ENCODE measurements at places on chromosomes 3 and 15.

GRCh38 chr3:126971891-126972351, 11.0 kb upstream of the PLXNA1 start:
- H3K4me1 ChIP-seq, result peaks cover 4% of the 10 kb centered on the region
- H3K27ac ChIP-seq, result no peak overlapping the region
- no peaks in the 10 kb centered on the region for H3K27me3 ChIP-seq
- no peak overlapping the region for H3K4me3 ChIP-seq
- no peaks in the 10 kb centered on the region for H3K36me3 ChIP-seq

GRCh38 chr3:111871809-111872623, 13.0 kb downstream of the PHLDB2 start:
- no peak for DNase-seq
- H3K27me3 ChIP-seq, result no peaks in the 10 kb centered on the region
- H3K4me3 ChIP-seq, result no peak overlapping the region
- no peaks in the 10 kb centered on the region for H3K36me3 ChIP-seq
- H3K4me1 ChIP-seq, result no peaks in the 10 kb centered on the region

GRCh38 chr3:159832024-159832423, 156.6 kb upstream of the IL12A start:
- peaks cover 7% of the 10 kb centered on the region for H3K4me1 ChIP-seq
- H3K27me3 ChIP-seq, result no peaks in the 10 kb centered on the region
- H3K27ac ChIP-seq, result no peak overlapping the region
- DNase-seq, result peak; percentile 33
- H3K4me3 ChIP-seq, result no peak overlapping the region

- no peak overlapping the region for H3K4me3 ChIP-seq
- no peak overlapping the region for H3K27ac ChIP-seq
- no peaks in the 10 kb centered on the region for H3K27me3 ChIP-seq
- no peak for DNase-seq
Measured at GRCh38 chr3:159356606-159357005, 554.8 kb downstream of the MFSD1 start.

DNA sequence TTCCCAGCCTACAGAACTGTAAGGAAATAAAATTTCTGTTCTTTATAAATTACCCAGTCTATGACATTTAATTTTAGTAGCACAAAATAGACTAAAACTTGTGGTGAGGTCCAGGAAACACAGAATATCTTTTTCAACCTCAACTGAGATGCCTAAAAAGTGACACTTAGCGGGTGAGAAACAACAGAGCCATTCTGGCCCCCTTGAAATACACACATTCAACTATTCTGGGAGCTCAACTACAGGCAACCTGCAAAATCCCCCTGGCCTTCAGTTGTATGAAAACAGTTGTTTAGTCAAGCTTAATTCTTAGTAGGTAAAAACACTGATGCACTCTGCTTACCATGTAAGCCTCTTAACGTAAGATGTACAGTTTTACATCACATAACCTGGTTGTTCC, 66.8 kb downstream of the ANKRD28 start:
- peaks cover 17% of the 10 kb centered on the region for H3K36me3 ChIP-seq
- no peak for DNase-seq
- H3K27ac ChIP-seq, result no peak overlapping the region

DNA sequence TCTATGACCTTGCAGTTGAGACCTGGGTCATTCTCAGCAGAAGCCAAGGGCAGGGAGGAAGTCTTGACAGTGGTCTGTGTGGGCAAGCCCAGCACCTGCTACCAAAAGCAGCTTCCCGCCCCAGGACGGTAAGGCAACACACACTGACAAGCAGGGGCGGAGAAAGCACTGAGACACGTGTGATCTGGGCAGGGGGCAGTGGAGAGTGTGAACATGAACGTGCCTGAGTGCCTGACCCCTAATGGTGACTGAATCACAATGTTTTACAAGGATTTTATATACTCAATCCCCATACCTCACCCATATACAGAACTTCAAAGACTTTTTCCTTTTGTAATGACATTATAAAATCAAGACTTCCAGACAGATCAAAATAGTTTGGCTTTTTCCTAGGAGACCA, 35.2 kb downstream of the ANP32A start:
- no peak overlapping the region for H3K27ac ChIP-seq
- H3K4me1 ChIP-seq, result peaks cover 53% of the 10 kb centered on the region
- H3K27me3 ChIP-seq, result no peaks in the 10 kb centered on the region
- DNase-seq, result no peak
- H3K36me3 ChIP-seq, result peaks cover 14% of the 10 kb centered on the region

DNA sequence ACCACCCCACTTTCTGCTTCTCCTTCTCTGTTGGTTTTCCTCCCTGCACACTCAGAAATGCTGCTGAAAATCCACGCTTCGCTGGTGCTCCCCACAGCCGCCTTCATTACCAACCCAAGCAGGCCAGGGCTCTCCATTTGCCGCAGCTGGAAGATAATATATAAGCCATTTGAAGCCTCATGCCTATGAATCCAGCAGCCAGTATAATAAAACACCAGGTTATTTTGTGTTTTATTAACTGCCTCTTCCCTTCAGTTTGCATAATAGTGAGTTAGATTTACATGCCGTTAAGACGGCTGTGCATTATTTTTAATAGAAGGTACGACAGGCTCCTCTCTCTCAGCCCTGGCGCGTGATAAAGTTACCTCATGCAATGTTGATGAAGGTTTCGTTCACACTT, 86.6 kb downstream of the TOP2B start:
- H3K36me3 ChIP-seq, result no peaks in the 10 kb centered on the region
- H3K27me3 ChIP-seq, result no peaks in the 10 kb centered on the region
- no peaks in the 10 kb centered on the region for H3K4me1 ChIP-seq
- H3K4me3 ChIP-seq, result no peak overlapping the region
- H3K27ac ChIP-seq, result no peak overlapping the region
- no peak for DNase-seq

DNA sequence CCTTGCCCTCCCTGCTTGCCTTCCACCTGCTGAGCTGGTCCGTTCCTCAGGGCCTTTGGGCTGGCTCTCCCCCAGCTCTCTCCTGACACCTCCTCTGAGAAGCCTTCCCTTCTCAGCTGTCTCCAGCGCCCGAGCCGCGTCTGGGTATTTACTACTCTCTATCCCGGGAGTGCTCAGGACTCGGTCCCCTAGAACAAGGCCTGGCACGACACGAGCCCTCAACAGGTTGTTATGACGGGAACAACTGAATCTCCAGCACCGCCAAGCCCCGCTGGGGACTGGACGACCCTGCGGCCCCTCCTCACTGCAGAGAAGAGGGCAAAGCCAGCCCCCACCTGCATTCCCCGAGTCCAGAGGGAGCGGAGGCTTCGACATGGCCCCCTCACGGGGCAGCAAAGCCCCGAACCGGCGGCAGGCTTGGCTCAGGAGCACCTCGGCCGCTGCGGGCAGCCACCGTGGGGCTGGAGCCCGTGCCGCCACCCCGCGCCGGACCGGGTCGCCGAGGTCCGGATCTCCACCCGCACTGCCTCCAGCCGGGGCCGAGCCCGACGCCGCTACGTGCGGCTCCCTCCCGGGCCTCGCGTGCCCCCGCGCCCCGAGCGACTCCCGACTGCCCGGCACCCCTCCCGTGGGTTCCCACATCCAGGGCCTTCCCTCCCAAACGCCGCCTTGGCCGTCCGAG, 792 bp downstream of the TPRA1 start:
- DNase-seq, result peak; percentile 43
- peak overlapping the region; percentile 77 for H3K4me3 ChIP-seq
- peaks cover 16% of the 10 kb centered on the region for H3K4me1 ChIP-seq
- no peaks in the 10 kb centered on the region for H3K36me3 ChIP-seq
- no peak overlapping the region for H3K27ac ChIP-seq
- no peaks in the 10 kb centered on the region for H3K27me3 ChIP-seq

GRCh38 chr15:82919231-82919886, 33.2 kb downstream of the HOMER2 start:
- H3K36me3 ChIP-seq, result no peaks in the 10 kb centered on the region
- no peaks in the 10 kb centered on the region for H3K4me1 ChIP-seq
- H3K4me3 ChIP-seq, result no peak overlapping the region
- no peak overlapping the region for H3K27ac ChIP-seq
- H3K27me3 ChIP-seq, result no peaks in the 10 kb centered on the region

GRCh38 chr3:36525115-36525801, 145.0 kb downstream of the STAC start:
- H3K36me3 ChIP-seq, result no peaks in the 10 kb centered on the region
- no peaks in the 10 kb centered on the region for H3K27me3 ChIP-seq
- H3K4me3 ChIP-seq, result no peak overlapping the region
- H3K27ac ChIP-seq, result no peak overlapping the region
- H3K4me1 ChIP-seq, result no peaks in the 10 kb centered on the region

GRCh38 chr3:194035406-194036138, 100.4 kb upstream of the HES1 start:
- H3K4me1 ChIP-seq, result peaks cover 54% of the 10 kb centered on the region
- no peak for DNase-seq
- H3K4me3 ChIP-seq, result no peak overlapping the region
- no peaks in the 10 kb centered on the region for H3K27me3 ChIP-seq

DNA sequence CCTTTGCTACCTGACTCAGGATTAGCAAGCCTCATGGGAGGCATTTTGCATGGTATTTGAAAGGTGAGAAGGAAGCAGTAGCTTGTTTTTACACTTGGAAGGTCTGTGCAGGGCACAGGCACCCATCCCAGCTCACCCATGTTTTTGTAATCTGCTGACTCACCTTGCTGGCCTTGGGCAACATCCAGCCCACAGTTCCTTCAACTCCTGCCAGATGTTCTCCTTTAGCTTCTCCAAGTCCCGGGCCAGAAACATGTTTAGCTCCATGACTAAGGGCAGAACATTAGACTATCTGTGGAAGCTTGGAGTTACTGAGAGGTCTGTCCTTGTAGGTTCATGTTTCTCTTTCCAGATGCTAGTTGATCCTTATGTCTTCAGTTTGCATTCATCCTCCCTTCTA, 12.4 kb upstream of the ZNF770 start:
- peaks cover 3% of the 10 kb centered on the region for H3K27me3 ChIP-seq
- no peaks in the 10 kb centered on the region for H3K4me1 ChIP-seq
- no peaks in the 10 kb centered on the region for H3K36me3 ChIP-seq
- no peak for DNase-seq
- H3K4me3 ChIP-seq, result no peak overlapping the region

- peaks cover 31% of the 10 kb centered on the region for H3K4me1 ChIP-seq
- no peak for DNase-seq
- H3K27ac ChIP-seq, result no peak within 1 kb of the TSS
- no peaks in the 10 kb centered on the region for H3K27me3 ChIP-seq
- no peaks in the 10 kb centered on the region for H3K36me3 ChIP-seq
- no peak within 1 kb of the TSS for H3K4me3 ChIP-seq
Measured at GRCh38 chr3:58210761-58211460, at the start of gene DNASE1L3. TSS of gene DNASE1L3 (minus strand) at chr3:58210972. CDS start at chr3:58210906, 66 bp downstream.

- H3K27me3 ChIP-seq, result no peaks in the 10 kb centered on the region
- H3K4me1 ChIP-seq, result no peaks in the 10 kb centered on the region
Measured at GRCh38 chr3:38255627-38256026, 10.0 kb upstream of the SLC22A13 start.

DNA sequence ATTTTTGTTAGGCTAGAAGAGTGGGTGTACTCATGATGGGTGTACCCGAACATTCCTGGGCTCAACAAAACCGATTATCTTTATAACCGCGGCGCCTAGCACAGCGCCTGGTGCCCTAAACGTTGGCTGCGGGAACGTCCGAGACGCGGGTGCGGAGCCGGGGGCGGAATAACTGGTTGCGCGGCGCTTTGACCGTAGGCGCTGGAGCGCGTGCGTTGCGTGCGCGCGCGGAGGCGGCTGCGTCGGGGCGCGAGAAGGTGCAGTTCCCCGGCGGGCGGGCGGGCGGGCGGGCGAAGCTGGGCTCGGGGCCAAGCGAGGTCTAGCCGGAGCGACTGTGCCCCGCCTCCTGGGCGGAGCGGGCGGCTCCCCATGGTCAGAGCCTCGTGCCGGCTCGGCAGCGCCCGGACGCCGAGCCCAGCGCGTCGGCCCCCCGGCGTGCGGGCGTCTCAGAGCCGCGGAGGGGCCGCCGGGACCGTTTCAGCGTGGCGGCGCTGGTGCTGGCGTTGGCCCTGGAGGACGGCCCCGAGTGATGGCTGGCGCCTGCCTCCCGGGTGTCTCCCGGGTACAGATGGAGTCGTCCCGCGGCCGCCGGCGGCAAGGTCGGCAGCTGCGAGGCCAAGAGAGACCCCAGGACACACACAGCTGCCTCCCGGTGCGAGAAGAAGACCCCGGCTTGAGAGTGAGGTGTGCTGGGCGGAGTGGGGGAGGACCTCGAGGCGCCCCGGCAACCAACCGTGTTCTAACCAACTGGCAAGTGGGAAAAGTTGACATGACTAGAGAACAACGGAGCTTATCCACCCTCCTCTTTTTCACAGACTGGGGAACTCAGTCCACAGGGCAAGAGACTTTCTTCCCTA, at the start of gene PLAAT1:
PLAAT1 (plus strand) TSS at position 373 of the 857 bp plus-strand sequence. CDS start 14,429 bp downstream, outside the sequence.
- H3K4me3 ChIP-seq, result no peak within 1 kb of the TSS
- peaks cover 13% of the 10 kb centered on the region for H3K27me3 ChIP-seq
- peaks cover 3% of the 10 kb centered on the region for H3K4me1 ChIP-seq
- H3K36me3 ChIP-seq, result no peaks in the 10 kb centered on the region
- H3K27ac ChIP-seq, result no peak within 1 kb of the TSS
- no peak for DNase-seq

DNA sequence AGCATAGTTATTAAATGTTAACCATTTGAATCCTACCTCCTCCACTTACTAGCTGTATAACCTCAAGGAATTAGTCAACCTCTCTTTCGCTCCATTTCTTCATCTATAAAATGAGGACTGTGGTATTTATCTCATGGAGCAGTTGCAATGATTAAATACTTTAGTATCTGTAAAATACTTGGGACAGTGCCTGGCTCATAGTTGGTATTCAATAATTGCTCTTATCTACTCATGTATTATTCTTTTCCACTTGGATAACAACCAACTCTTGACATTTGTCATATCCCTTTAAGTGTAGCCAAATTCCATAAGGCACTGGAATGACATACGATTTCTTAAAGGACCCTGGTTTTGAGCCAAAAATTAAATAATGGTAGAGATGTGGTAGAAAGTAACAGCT, 72.0 kb downstream of the FSIP1 start:
- no peaks in the 10 kb centered on the region for H3K36me3 ChIP-seq
- no peaks in the 10 kb centered on the region for H3K27me3 ChIP-seq
- no peak overlapping the region for H3K4me3 ChIP-seq
- H3K27ac ChIP-seq, result no peak overlapping the region
- no peaks in the 10 kb centered on the region for H3K4me1 ChIP-seq

DNA sequence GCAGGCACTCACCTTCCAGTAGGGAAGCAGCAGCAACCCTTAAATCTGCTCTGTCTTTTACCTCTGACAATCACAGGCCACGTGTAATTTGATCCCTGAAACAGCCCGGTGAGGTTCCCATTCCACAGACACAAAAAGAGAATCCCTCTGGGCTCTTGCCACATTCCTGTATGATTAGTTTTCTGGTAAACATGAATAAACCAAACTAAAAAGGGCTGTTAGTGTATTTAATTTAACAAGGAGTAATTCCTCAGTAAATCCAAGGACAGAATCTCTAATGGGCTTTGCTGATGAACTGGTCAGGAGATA, 186.9 kb downstream of the FAM43A start:
- H3K27me3 ChIP-seq, result no peaks in the 10 kb centered on the region
- H3K4me3 ChIP-seq, result no peak overlapping the region
- H3K27ac ChIP-seq, result no peak overlapping the region
- no peaks in the 10 kb centered on the region for H3K36me3 ChIP-seq

GRCh38 chr15:73799466-73799865, 46.3 kb upstream of the INSYN1 start:
- no peaks in the 10 kb centered on the region for H3K4me1 ChIP-seq
- H3K27ac ChIP-seq, result no peak overlapping the region
- no peak overlapping the region for H3K4me3 ChIP-seq
- no peak for DNase-seq

- H3K4me1 ChIP-seq, result no peaks in the 10 kb centered on the region
- DNase-seq, result no peak
- H3K36me3 ChIP-seq, result no peaks in the 10 kb centered on the region
- H3K27me3 ChIP-seq, result no peaks in the 10 kb centered on the region
- H3K27ac ChIP-seq, result no peak overlapping the region
Measured at GRCh38 chr15:94893091-94893490, 661.7 kb downstream of the MCTP2 start.

Measured in B cell (primary cell).